Suppressor macrophage treated with lipopolysaccharide for 4 hours (primary cell): ENCODE measurements at places on chromosomes 1 and 21.

- DNase-seq: no peak
Measured at GRCh38 chr21:26759731-26760130, 85.5 kb downstream of the ADAMTS1 start.

GRCh38 chr1:31752952-31753475 lies 11.1 kb downstream of the ADGRB2 start:
- no peak for DNase-seq

DNA sequence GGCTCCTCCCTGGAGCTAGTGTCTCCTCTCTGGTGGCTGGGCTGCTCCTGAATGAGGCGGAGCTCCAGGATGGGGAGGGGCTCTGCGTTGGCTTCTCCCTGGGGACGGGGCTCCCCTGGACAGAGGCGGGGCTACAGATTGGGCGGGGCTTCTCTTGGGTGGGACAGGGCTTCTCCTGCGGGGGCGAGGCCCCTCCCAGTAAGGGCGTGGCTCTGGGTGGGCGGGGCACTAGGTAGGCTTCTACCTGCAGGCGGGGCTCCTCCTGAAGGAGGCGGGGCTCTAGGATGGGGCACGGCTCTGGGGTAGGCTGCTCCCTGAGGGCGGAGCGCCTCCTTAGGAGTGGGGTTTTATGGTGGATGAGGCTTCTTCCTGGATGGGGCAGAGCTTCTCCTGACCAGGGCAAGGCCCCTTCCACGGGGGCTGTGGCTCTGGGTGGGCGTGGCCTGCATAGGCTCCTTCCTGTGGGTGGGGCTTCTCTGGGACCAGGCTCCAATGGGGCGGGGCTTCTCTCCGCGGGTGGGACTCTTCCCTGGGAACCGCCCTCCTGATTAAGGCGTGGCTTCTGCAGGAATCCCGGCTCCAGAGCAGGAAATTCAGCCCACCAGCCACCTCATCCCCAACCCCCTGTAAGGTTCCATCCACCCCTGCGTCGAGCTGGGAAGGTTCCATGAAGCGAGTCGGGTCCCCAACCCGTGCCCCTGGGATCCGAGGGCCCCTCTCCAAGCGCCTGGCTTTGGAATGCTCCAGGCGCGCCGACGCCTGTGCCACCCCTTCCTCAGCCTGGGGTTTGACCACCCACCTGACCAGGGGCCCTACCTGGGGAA lies 22.7 kb upstream of the ARF1 start:
- peak; percentile 47 for DNase-seq

DNA sequence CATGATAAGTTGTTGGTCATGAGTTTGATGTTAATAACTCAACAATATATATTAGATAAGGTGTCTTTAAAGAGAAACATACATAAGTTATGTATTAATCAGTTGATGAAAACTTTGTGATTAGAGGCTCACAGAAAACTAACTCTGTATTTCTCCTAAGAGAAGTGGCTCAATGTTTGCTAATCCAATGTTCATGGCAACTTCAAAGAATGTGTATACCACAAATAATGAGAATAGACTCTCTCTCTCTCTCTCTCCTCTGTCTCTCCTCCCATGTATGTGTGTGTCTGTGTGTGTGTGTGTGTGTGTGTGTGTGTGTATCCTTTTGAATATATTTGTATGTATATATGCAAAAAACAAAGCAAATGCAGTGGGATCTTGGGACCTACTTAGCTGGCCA lies 1304.9 kb downstream of the MRPL39 start:
- no peak for DNase-seq

DNA sequence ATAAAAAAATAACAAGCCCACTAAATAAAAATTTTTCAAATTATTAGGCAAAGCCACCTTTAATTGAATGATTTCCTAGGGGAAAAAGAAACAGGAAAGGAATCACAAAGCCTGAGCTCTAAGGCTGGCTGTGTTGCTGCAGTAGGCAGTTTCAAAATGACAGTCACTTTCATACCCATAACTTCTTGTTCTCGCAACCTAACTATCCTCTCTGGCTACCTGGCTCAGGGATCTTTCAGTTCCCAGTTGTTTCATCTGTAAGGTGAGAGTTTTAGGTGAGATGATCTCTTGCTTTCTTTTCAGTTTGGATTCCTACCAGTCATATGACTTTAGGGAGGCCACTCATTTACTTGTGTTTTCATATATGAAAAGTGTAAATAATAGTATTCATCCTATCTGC lies 226.1 kb downstream of the ASTN1 start:
- no peak for DNase-seq

DNA sequence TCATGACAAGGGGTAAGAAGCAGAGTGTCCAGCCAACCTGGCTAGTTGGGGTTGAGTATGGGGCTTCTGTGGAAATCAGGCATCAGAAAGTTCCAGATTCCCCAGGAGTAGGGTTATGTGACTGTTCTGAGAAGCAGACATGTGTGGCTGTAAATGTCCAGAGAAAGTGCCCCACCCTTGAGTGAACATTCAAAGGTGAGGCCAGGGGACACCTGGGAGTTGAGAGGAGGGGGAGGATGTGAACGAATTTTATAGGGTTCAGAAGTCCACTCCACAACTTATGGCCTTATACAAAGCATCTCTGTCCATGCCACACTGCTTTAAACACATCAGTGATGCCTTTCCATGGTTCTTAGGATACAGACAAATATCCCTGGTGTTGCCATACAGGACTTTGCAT lies 133.3 kb downstream of the IGSF21 start:
- no peak for DNase-seq

- no peak for DNase-seq
Measured at GRCh38 chr1:223175032-223175431, 32.0 kb upstream of the TLR5 start.

- no peak for DNase-seq
Measured at GRCh38 chr1:191929383-191929782, 228.9 kb upstream of the RGS18 start.

DNA sequence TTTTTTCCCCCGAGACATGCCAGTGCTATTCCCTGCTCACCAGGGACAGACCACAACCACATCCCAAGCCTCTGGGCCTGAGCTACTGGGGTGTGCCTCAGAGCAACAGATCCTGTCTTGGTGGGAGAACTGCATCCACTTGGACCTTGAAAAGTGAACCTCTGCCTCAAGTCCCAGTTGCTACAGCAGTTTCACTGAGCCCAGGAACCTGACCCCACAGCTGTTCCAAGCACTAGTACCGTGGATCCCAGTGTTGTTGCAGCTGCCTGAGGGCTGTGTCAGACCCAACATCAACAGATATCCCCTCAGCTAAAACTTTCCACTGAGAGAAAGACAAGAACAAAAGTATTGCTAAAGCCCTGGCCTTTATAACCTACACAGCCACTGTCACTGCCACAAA lies 373.0 kb downstream of the PLPP3 start:
- DNase-seq: no peak

- DNase-seq: no peak
Measured at GRCh38 chr1:5917591-5918274, 74.5 kb downstream of the NPHP4 start.

- no peak for DNase-seq
Measured at GRCh38 chr1:168116327-168116799, 20.4 kb downstream of the GPR161 start.

DNA sequence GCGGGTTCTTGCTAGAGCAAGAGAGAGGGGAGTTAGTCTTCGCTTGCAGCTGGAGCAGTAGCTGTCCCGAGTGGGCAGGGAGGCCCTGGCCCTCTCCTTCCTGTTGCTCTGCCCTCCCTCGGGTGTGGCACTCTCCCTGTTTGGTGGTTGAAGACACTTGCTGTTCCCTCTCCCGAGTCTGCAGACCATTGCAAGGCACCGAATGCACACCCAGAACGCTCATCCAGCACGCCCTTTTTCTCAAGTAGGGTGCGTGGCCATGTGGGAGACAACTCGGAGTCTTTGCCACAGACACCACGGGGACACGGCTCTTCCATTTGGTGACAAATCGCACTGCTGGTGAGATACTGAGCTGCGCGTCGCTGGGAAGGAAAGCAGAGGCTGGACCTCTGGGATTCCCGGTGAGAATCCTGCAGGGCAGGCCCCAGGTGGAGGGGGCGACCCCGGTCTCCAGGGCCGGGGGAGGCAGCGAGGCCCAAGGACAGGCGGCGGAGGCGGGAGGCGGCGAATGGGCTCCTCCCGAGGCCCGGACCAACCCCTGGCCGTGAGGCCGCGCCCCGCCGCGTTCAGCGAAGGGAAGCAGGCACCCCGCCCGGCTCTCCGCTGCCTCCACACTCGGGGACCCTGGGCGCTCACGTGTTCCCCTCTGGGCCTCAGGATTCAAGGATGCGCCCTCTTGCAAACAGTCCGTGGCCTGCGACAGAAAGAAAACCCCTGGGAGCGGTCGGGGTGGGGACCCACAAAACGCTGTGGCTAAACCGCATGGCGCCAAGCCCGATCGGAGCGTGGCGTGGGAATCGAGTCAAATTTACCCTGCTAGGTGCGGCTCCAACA lies 10.4 kb upstream of the TMEM200B start:
- no peak for DNase-seq

- no peak for DNase-seq
Measured at GRCh38 chr1:92817137-92817697, 14.6 kb upstream of the RPL5 start.

DNA sequence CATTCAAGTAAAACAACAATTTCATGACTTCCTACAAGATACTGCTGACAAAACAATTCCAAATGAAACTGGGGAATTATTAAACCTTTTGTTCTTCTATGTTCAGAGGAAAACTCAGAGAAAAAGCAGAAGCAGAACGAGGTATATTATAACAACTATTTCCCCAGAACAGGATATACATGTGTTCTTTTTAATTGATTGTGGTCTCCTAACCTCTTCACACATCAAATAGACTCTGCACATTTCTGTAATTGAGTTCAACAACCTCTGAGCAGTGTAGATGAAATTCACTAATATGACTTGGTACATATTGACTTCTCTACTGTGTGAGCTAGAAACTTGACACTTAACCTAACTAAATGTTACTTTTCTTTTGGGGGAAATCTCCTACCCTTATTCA lies 584.2 kb downstream of the NEGR1 start:
- no peak for DNase-seq

DNA sequence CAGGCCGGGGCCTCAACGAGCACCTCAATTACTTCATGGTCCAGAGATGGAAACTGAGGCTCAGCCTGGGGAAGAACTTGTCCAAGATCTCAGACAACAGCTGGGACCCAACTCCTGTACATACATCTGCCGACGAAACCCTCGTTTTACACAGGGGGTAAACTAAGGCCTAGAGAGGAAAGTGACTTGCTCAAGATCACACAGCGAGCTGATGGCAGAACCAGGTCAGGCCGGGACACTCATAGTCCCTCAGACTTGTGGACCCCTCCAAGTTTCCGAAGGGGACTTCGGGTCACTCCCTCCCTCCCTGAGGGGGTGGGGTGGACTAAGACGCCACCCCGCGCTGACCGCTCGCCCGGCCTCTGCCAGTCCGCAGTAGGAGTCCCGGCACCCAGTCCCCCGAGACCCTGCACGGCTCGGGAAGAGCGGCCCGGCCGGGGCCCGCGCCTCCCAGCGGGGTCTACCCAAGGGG lies 430 bp downstream of the WASF2 start:
- DNase-seq: peak; percentile 23

- DNase-seq: no peak
Measured at GRCh38 chr1:94866164-94866807, 46.1 kb downstream of the SLC44A3 start.

- DNase-seq: no peak
Measured at GRCh38 chr1:21829294-21829693, 17.2 kb downstream of the LDLRAD2 start.

GRCh38 chr1:42837709-42838108 lies 8.7 kb upstream of the ZNF691 start:
- peak; percentile 61 for DNase-seq

DNA sequence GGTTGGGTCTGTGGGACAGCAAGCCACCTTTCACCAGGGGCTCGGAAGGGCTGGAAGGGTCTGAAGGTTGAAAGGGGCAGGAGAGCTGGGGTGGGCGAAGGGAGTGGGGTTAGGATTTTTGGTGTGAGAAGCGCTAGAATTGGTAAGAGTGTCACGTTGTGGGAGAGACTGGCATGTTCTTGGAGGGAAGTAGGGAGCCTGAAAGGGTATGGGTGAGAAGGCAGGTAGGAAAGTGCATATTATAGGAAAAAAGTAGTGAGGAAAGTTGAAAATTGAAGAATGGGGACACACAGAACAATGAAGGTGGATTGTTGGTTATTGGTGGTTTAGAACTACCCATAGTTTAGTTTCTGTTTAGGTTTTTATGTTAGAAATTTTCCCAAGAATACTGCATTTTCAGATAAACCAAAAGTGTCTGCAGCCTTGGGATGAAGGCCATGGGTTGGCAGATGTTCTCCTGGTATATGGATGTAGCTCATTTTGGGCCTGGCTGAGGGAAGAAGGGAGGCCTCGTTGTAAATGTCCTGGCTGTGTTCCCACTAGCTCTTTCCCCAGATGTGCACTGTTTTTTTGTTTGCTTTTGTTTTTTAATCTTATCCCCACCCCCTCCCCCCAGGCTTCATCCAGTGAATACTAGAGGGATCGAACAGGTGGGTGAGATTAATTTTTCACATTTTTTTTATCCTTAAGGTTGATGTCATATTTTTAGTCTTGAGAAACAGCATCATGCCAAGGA lies 1.2 kb downstream of the LRRC42 start:
- no peak for DNase-seq

- DNase-seq: no peak
Measured at GRCh38 chr1:205976708-205977401, 26.3 kb downstream of the RAB7B start.

DNA sequence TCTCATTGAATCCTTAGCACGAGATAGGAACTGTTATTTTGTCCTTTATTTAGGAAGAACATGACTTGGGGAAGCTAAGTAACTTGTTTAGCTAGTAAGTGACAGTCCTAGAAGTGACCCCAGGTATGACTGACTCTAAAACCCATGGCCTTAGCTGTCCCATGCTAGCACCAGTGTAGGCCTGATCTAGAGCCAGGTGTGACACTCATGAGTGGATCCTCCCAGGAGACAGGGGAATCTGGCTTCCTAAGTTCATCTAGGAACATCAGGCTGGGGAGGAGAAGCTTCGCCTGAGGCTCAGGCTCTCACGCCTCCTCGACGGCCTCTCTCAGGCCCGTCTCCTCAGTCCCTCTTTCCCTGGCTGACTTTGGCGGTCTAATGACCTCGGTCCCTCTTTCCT lies 31.2 kb downstream of the CD48 start:
- no peak for DNase-seq

DNA sequence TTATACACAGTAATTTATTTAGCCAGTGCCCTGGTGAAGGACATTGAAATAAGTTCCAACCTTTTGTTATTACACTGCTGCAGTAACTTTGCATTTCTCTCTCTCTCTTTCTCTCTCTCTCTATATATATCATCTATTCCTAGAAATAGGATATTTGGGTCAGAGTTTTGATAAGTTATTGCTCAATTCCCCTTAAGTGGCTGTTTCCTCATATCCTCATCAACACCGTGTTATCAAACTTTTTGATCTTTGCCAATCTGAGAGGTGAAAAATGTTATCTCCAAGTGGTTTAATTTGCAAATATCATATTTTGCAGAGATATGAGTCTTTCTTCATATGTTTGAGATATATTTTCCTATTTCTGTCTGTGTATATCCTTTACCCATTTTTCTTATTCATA lies 1.6 kb upstream of the SRSF4 start:
- no peak for DNase-seq

DNA sequence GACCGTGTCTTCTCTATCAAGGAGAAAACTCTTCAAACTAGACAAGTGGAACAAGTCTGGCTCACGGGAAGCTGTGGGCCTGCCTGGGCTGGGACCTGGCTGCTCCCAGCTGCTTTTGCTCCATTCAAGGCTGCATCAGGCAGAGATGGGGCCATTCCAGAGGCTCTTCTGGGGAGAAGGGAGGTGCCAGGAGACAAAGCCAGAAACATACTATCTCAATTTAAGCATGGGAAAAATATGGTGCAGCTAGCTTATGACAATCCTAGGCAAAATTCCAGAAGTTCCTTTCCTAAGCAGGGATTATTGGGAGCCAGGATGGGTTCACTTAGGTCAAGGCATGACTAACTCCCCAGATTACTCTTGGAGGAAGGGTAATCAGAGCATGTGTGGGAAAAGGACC lies 90.8 kb upstream of the SLC2A1 start:
- DNase-seq: no peak
